ENCODE measurements at places on chromosomes 16 and 17. TPM values are rescaled to one million over a fixed set of nuclear protein-coding genes. Genes with fewer than 3 reads are reported as not detected.

Gene PLCG2
- total RNA-seq = 6.6 TPM

Gene KRT25
- total RNA-seq = not detected

Gene FNDC8
- not detected for total RNA-seq

Gene SAMD14
- total RNA-seq = 0.84 TPM

Gene PPM1E
- total RNA-seq = 0.17 TPM

Gene KRTAP9-8
- total RNA-seq = not detected

Gene ITGAD
- total RNA-seq = not detected

All from activated T-helper 17 cell treated with anti-CD3 and anti-CD28 coated beads, Interleukin-2, amount 50 U/mL, for 72 hours (primary cell).